ENCODE measurements at places on chromosomes 11 and 22.

DNA sequence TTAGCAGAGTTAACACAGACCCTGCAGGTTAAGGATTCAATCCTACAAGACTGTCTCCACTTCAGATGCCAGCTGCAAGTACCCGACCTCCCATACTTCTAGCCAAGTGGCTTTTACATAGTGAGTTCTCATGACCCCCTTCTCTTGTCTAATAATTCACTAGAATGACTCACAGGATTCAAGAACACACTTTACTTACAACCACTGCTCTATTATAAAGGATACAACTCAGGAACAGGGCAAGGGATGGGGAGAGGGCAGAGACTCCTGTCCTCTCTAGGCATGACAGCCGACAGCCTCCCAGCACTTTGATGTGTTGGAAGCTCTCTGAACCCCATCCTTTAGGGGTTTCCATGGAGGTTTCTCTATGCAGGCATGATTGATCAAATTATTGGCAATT lies 60.0 kb downstream of the MYO18B start:
- DNase-seq = no peak

GRCh38 chr11:100008417-100008816 lies 678.7 kb upstream of the ARHGAP42 start:
- DNase-seq = no peak

GRCh38 chr11:79018371-79018849 lies 422.4 kb downstream of the TENM4 start:
- no peak for DNase-seq

DNA sequence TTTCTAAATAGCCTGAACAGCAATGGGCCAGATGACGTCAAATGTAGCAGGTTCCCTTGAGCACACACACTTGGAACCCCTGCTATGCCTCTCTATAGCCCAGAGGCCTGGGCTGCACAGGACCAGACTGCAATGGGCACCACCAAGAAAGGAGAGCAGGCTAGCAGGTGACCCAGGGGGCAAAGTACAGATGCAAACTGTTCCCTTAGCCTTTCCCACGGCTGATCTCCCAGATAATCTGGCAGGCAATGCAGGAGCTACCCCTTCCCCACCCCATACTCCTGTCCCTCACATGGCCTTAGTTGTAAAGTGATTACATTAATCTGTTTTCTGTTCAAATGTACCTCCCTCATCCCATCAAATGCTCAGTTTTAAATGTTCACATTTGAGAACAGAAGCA lies 41.3 kb downstream of the SMCO4 start:
- no peak for DNase-seq

- DNase-seq = no peak
These were observed 10.2 kb downstream of the DGKZ start for GRCh38 chr11:46357483-46357936.

DNA sequence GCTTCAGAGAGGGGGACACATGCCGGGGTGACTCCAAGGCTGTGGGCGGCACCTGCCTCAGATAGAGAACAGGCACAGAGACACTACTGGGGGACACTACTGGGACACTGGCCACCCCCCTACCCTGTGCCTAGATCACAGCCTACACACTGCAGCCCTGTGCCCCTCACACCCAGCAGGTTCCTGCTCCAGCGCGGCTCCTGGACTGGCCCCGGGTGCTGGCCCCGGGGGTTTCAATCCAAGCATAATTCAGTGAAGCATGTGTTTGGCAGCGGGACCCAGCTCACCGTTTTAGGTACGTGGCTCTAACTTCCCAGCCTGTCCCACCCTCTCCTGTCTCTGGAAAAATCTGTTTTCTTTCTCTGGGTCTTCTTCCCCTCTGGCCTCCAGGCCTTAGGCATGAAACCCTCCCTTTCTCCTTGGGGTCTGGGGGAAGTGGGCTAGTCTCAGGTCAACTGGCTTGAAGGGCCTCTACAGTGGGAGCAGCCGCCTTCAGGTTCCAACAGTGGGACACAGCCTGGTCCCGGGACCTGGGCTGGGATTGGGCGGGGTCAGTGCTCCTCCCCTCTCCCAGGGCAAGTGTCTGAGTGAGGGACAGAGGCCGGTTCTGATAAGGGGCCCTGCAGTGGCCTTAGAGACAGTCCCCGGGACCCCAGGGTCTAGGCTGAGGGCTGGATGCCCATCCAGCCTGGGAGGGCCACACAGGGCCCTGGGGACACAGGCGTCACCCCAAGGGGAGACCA lies 98.8 kb downstream of the CRYBB2 start:
- no peak for DNase-seq

- no peak for DNase-seq
These were observed 37.0 kb upstream of the SOX6 start for GRCh38 chr11:16393340-16393739.

- no peak for DNase-seq
These were observed 6.0 kb upstream of the PAK1 start for GRCh38 chr11:77479746-77480352.

- no peak for DNase-seq
These were observed 41.5 kb upstream of the PPARA start for GRCh38 chr22:46108564-46109473.

- DNase-seq = no peak
These were observed 66.9 kb upstream of the RRM1 start for GRCh38 chr11:4027746-4028145.

- no peak for DNase-seq
These were observed 80.7 kb downstream of the ARHGAP20 start for GRCh38 chr11:110631551-110631950.

- no peak for DNase-seq
These were observed 6.0 kb downstream of the SYN3 start for GRCh38 chr22:33051960-33052839.

DNA sequence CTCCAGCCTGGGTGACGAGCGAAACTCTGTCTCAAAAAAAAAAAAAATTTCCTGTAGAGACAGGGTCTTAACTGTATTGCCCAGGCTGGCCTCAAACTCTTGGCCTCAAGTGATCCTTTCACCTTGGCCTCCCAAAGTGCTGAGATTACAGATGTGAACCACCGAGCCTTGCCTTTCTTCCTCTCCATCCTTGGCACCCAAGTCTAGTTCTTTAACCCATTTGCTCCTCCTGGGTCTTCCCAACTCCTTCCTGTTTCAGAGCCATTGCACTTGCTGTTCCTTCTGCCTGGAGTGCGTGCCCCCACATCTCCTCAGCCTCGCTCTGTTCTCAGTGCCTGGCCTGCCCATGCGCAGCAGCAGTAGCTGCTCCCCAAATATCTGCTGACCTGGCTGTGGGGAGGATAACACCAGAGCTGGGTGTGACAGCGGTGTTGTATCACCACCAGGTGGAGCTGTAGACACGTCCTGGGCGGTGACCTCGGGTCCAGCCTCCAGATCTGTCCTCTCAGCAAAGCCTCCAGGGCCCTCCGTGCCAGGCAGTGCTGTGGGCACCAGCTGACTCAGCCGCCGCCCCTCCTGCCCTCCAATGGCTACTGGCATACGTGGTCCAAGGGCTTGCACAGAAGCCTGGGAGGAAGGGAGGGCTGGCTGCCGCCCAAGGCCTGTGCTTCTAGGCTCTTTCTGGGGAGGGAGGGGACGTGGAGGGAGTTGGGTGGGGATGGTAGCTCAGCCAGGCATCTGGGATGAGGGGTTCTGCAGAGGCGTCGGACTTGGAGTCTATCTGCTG lies 22.0 kb downstream of the TEF start:
- peak; percentile 78 for DNase-seq

- no peak for DNase-seq
These were observed 81.4 kb upstream of the GRK3 start for GRCh38 chr22:25482868-25483639.

GRCh38 chr11:111819829-111820237 lies 51.5 kb downstream of the ALG9 start:
- DNase-seq = no peak

DNA sequence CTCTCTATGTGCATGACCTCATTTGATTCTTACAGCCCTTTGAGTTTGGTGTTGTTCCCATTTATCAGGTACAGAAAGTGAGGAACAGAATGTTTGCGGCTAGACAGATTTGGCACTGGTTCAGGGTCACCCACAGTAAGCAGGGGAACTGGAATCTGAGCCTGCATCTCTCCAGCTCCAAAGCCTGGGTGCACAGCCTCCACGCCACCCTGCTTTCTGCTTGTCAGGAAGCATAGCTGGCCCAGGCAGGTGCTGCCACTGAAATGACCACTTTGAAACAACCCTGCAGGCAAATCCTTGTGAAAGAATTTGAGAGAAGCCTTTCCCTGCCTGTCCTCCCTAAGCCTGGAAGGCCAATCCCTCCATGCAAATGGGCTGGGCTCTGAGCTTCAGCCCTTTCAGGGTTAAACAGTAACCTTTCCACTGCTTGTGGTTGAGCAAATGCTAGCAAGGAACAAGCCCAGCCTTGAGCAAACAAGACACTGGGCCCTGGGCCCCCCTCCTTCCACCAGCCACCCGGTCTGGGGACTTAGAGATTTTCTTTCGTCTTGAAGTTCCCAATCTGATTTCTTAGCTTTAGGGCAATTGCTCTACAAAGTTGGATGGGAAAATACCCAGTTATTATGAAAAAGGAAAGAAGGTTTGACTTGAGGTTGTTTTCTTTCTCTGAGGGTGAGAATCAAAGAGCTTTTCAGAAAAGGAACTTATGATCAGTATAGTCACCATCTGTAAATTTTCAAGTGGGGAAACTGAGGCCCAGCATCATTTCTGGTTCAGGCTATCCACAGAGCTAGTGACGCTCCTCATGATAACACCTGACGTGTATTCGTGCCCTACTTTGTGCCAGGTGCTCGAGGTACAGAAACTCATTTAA lies 19.4 kb downstream of the EHF start:
- DNase-seq = no peak

- no peak for DNase-seq
These were observed 4.0 kb downstream of the FTH1 start for GRCh38 chr11:61963282-61964057.

- no peak for DNase-seq
These were observed 17.1 kb upstream of the NRIP3 start for GRCh38 chr11:9020916-9021315.

DNA sequence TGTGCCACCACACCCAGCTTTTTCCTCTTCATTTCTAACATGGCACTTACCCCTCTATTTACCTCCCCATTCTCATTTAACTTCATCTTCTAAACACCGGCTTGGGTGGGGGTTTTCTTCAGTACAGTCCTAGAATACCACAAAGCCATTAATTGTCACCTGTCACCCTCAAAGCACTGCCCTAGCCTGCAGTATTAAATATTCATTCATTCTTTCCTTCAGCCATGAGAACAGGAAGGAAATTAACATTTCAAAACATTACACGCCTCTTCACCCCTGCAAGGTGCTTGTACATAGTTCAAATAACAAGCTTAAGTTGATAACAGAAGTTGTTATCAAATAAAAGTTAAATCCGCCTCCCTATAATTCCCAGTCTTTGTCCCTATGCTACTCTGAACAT lies 10.7 kb upstream of the VPS37C start:
- DNase-seq = no peak

GRCh38 chr11:112455791-112456190 lies 195.1 kb upstream of the PLET1 start:
- no peak for DNase-seq

DNA sequence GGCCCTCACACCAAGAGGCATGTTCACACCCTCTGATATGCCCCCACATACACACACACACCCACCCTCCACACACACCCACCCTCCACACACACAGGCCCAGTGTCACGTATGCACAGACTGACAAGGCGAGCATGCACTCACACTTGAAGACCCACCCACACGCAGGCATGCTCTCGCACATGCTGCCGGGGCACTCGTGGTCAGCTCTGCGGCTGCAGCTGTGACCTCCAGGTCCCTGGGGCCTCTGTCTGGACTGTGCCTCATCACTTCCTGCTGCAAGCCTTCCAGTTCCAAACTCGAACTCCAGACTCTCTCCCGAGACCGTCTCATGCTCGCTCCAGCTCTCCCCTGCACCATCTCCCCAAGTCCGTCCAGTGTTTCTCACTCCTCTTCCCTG lies 9.5 kb downstream of the DCHS1 start:
- DNase-seq = no peak

DNA sequence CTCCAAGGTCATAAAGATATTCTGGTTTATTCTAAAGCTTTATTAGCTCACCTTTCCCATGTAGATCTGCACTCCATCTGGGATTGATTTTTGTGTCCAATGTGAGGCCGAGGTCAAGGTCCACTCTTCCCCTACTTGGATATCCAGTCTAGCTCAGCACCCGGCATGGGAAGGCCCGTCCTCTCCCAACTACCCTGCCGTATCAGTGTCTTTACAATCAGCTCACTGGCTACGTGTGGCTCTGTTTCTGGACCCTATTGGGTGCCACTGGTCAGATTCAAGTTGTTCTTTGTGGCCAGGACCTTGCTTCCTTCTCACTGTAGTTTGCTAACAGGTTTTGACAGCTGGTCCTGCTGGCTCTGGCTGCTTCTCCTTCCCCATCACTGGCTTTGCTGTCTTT lies 30.9 kb downstream of the KCNQ1OT1 start:
- no peak for DNase-seq

DNA sequence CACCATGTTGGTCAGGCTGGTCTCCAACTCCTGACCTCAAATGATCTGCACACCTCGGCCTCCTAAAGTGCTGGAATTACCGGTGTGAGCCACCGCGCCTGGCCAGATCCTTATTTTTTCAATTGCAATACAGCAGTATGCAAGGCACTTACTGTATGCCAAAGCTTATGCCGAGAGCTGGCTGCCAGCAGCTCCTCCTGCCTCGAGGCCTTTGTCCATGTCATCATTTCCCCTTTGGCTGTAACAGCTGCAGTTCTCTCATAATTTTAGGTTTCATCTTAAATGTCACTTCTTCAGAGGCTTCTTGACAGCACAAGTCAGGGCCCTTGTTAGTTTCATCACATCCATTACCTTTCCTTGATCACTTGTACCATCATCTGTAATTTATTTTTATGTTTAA lies 1.5 kb upstream of the SREBF2 start:
- DNase-seq = no peak

- DNase-seq = no peak
These were observed 59.8 kb downstream of the CEP57 start for GRCh38 chr11:95850137-95850536.

DNA sequence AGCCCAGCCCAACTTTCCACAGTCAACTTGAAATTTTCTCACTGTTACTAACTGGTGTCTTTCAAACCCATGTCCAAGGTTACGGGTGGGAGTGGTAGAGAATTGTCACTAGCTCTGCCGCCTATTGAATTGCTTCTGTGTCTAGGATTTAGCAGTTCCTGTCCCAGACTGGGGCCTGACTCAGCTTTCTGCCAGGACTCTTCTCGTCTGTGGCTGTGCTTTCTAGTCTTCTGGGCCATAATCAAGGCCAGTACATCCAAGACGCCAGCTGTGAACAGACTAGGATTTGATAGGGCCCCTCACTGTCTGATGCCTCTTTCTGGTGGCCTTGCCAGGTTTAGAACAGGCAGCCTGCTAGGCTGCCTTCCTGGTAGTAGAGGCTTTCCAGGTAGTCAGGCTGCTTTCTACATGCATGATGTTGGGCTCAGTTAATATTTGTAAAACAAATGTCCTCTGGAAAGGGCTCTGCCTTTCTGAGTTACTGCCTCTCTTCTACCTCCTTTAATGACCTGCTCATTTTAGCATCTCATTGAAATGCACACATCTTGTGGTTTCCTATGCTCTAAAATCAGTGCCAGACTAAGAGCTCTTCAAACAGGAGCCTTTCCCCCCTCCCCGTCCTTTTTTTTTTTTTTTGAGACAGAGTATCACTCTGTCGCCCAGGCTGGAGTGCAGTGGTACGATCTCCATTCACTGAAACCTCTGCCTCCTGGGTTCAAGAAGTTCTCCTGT lies 13.1 kb upstream of the HIKESHI start:
- peak; percentile 53 for DNase-seq
